Stimulated activated CD4-positive, alpha-beta T cell treated with anti-CD3 and anti-CD28 coated beads, Interleukin-1b, Interleukin-23, amount 100 ng/mL, for 1 hour (primary cell): ENCODE measurements at places on chromosomes 1 and 21.

GRCh38 chr1:15756143-15757015 lies 2.2 kb upstream of the FBLIM1 start:
- no peak for DNase-seq

DNA sequence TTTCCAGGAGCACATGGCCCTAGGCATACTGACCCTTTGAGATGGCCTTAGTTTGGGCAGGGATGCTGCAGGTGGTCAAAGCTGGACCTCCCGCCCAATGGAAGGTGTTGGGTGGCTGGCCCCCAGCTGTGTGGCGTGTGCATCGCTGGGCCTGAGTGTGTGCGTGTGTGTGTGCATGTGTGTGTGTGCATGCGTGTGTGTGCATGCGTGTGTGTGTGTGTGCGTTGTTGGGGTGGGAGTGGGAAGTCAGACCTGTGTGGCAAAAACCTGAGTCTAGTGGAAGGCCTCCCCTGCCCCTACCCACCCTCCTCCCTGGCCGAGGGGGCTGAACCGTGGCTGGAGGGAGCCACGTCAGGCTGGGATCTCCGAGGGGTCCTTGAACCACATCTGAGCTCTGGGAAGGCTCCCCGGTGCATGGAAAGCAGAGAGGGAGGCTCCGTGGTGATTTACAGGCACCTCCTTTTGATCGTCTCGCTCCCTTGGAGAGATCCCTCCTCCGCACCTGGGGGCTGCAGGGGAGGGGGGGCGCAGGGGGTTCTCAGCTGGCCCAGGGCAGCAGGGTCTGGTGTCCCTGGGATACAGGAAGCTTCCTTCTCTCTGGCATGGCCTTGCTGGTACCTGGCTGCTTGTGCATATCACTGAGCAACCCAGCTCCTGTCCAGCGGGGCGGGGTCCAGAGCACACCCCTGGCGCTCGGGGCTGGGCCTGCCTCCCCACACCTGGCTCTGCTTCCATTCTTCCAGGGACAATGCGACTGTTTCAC lies 124.7 kb upstream of the WNT4 start:
- no peak for DNase-seq

- DNase-seq: no peak
Measured at GRCh38 chr1:156947818-156948525, 27.5 kb downstream of the LRRC71 start.

DNA sequence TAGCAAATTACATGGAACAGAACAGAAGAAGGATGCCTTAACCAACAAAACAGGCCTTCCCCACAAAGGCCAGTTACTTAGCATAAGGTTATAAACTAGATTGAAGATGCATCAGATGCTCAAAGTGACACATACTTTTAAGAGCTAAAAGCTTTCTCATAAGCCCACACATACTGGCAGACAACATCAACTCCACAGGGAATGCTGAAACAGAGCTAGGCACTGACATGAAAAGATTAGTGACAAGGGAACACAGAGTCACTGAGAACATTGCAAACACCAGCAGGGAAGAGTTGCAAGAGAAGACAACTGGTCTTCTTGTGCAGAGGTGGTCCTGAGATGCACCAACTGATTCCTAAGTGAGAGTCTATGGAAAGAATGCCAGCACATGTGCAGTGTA lies 6.9 kb downstream of the TTC13 start:
- no peak for DNase-seq

GRCh38 chr1:156852418-156852874 lies 6.5 kb downstream of the INSRR start:
- DNase-seq: no peak

- no peak for DNase-seq
Measured at GRCh38 chr21:40067751-40068150, 200.5 kb downstream of the PCP4 start.

DNA sequence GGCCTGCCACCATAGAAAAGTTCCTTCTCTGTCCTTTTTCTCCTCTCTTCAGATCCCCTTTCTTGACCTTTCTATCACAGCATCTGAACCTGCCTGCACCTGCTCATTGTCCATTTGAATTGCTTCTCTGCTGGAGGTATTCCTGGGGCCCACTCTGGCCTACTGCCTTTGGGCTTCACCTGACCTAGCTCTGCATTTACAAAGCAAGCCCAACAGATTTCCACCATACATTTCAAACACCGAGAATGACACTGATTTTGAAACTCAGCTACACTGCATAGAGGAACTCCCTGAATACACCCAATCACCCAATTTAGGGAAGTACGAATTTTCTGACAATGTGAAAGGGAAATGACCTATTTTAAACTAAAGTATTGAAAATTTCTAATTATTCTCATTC lies 284.5 kb upstream of the USP25 start:
- no peak for DNase-seq

DNA sequence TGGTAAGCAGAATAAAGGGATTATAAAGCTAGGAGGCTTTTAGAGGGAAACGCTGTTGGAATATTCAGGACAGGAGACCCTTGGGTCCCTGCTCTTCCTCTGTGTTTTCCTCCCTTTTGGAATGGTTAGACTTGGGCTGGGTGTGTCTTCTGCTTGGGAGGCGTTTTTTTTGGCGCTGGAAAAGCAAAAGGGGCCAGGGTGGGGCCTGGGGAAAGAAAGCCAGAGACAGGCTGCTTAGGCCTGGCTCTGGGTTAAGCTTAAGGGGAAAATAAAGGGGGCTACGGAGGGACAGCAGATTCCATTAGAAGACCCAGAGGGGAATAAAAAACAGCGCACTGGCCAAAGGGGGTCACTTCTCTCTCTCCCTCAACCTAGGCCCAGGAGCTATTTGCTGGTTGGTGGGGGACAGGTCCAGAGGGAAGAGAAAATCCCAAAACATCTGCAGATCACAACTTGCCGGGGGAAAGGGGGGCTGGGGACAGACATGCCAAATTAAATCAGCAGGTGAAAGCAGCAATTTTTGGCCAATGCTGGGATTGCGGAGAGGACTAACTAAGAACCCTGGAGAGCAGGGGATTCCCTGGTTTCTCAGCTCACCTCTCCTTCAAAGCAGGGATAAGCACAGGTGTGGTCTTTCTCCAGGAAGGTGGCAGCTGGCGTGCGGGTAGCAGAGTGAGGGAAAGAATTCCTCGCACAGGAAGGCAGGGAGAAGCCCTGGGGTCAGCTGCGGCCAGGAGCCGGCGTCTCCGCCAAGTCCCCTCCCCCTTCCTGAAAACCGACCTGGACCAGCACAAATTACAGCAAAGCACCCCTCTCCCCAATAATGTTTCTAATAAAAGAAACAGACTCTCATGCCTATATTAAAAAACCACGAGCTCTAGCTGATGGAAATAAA lies 82.2 kb upstream of the AK4 start:
- no peak for DNase-seq

GRCh38 chr1:35876988-35877387 lies 6.0 kb upstream of the AGO1 start:
- DNase-seq: no peak

DNA sequence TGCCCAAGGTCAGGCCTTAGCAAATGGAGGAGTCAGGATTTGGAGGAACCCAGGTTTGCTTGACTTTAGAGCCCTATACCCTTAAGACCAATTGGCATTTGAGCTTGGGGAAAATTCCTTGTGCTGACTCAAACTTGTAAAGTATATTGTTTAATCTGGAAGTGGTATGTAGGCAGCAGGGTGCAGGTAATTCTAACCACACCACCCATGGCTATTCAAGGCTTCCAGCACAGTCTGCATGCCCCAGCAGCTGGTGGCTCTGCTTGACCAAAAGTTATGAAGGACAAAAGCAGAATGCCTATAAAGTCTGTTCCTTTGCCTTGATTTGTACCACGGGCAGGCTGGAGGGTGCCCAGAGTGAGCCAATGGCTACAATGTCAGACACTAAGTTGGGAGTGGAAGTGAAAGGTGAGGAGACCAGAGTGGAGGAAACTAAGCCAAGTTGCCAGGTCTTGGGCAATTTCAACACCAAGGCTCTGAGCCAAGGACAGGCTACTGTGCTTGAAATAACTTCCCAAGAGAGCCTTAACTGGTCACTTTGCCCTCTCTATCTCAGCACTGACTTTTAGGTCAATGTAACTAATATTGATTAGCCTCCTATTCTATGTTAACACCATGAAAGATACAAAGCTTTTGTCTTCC lies 4.7 kb upstream of the G0S2 start:
- DNase-seq: no peak

GRCh38 chr1:178470411-178470960 lies 26.3 kb downstream of the CLEC20A start:
- DNase-seq: no peak

DNA sequence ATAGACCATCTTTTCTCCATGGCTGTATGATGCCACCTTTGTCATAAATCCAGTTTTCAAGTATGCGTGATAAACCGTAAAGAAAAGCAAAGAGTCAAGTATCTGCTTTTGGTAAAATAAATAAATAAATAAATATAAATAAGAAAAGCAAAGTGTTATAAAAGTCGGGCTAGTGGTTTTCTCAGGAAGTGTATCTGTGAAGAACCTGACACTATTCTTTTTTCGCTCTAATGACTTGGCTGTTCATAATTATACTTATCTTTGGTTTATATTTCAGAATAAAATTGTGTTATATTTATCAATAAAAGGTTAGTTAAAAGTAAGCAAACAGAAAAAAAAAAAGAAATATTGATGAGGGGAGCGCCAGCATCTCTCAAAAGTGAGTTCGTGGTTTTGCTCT lies 594 bp upstream of the EXO5 start:
- no peak for DNase-seq

- DNase-seq: no peak
Measured at GRCh38 chr1:230222678-230223077, 155.6 kb downstream of the GALNT2 start.

GRCh38 chr1:156707417-156708217 lies 2.2 kb upstream of the CRABP2 start:
- no peak for DNase-seq

GRCh38 chr1:32539584-32540571 lies 651 bp downstream of the ZBTB8A start:
- no peak for DNase-seq

DNA sequence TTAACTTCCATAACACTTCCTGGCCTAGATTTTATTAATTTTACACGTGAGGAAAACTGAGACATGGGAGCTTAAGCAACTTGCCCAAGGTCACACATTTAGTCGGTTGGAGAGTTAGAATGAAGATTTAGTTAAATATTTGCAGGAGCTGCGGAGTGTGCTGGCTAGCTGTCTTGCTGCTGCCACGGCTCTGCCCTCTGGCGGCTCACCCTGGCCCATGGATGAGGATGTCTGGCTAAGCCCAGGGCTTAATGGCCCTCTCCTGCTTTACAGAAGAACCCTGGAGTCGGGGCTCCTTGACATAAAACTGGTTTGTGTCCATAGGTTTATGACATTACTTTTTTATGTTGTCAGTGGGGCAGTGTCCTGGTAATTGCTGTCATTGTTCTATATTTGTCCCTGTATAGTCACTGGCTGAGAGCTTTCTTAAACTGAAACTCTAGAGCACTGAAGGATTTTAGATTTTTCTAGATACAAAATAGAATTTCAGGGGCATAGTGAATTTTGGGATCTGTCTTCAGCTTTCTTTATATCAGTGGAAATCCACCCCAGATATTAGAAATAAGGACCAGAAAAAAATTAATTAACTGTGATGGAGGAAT lies 88.9 kb upstream of the WLS start:
- no peak for DNase-seq

DNA sequence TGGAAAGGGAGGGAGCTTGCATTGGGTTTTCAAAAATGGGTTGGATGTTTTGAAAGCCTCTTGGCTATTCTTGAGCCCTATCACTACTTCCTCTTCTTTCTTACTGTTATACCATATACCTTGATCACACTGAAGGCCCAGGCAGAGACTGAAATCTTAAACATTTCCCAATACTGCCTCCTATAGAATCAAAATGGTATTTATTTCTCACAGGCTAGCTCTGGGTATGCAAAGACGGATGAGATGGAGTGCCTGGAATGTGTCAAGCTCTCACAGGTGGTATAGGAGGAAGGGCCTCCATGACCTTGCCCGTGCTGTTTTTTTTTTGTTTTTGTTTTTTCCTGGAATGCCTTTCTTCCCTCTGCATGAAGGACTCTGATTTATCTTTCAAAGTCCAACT lies 268.4 kb upstream of the USP24 start:
- DNase-seq: no peak

GRCh38 chr1:182217071-182217470 lies 155.6 kb upstream of the ZNF648 start:
- DNase-seq: no peak

- DNase-seq: no peak
Measured at GRCh38 chr21:45769294-45769693, 125.8 kb downstream of the PCBP3 start.

GRCh38 chr1:232452117-232452516 lies 177.8 kb downstream of the SIPA1L2 start:
- no peak for DNase-seq

DNA sequence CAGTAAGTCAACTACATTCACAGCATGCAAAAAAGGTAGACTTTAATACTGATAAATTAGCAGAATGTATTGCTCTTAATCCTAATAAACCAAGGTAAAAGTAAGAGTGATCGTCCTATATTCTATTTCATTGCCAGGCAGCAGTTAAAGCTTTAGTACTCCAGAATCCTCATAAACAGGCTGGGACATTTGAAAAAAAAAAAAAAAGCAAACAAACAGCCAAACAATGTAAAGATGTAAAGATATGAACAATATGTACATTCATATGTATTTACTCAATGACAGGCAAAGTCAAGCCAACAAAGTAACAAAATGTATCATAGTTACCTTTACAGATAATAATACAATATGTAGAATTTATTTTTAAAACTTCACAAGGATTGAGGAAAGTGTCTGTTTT lies 383.6 kb downstream of the COL11A1 start:
- DNase-seq: no peak

DNA sequence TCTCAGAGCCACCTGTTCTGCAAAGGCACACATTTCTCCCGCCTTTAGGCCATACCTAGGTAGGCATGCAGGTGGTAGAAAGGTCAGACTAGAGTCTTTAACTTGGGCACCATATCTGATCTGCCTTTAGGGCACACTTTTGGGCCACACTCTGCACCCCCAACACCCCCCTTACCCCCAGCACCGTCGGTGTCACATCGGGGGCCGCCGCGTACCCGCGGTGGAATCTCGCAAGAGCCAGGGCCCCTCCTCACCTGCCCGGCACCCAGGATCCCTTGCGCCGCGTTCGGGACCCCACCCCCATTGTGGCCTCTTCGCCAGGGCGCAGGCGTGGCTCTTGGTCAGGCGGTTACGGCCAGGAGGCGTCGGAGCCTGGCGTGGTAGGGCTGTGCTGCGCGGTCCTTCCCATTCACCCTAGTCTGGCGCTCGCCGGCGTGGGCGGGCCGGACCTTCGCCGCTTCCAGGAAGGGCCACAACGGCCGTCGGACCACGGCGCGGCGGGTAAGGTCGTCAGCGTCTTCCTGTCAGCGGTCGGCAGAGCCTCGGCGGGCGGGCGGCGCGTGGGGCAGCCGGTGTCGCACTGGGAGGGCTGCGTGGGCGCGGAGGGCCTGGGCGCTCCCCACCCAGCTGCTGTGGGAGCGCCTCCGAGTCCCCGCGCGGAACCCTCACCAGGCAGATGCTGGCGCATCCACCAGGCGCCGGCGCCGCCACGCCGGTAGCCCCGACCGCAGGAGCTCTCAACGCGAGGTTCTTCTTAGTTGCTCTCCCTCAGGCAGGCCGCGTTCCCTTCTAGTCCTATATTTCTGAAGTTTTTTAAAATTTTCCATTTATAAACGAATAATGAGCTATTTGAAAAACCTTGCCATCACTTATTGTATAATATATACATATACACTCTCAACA lies at the start of gene DNAH14:
DNAH14 (plus strand) TSS at position 341 of the 903 bp plus-strand sequence. CDS start 23,028 bp downstream, outside the sequence.
- DNase-seq: no peak
